Omental fat pad (tissue), 4 donors: ENCODE measurements at places on chromosomes 1 and 21.
A peak's percentile ranks its signal among the peaks of the same experiment; 100 is the strongest.

GRCh38 chr1:151711044-151711800 lies 5.4 kb downstream of the CELF3 start:
- DNase-seq: no peak

- DNase-seq: no peak
Measured at GRCh38 chr1:227748496-227749182, 13.4 kb downstream of the SNAP47 start.

DNA sequence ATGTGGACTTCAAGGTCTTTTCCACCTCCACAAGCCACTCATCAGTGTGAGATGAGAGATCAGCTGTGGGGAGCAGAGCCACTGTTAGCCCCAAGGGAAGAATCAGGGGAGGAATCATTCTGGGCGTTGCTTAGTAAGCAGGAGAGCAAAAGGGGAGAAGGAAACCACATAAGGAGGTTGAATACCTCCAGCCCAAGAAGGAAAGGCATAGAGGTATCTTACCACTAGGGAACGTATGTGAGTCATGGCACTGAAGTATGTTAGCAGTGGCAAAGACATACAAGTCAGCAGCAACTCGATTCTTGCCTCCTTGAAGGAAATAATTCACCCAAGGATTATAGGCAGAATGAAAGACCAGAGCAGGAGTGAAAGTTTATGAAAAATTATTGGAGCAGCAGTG lies 31.6 kb upstream of the SLC5A9 start:
- no peak for DNase-seq

DNA sequence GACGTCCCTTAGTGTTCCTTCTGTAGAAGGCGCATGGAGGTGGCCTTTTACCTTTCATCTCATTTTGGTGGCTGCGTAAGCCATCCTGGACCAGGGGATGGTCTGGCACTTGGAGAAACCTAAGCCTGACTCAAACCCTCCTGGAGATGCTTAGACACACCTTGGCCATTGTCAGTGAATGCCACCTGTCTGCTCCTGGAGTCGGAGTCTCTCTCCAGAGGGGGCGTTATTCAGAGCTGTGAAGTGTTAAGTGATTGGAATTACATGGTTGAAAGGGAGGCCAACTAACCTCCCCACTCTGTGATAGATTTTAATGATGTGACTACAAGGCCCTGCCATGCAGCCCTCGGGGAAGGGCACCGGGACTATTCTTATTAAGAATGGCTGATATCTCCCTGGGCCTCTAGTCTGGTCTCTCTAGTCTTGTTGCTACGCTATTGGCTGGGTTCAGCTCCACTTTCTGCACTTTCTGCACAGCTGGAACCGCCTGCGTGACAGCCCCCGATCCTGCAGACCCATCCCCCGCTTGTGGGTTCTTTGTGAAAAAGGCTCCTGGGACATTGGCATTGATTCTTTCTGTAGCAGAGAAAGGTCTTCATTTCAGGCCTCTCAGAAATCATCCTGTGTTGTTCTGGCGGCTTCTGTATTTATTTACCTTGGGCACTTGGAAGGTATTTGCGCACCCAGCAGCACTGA lies 4.2 kb downstream of the RASSF5 start:
- no peak for DNase-seq

- DNase-seq: no peak
Measured at GRCh38 chr1:44407430-44408211, 2.6 kb downstream of the RNF220 start.

GRCh38 chr1:10324627-10325026 lies 74.2 kb upstream of the PGD start:
- DNase-seq: no peak

GRCh38 chr1:218462587-218462986 lies 117.5 kb downstream of the TGFB2 start:
- DNase-seq: no peak

DNA sequence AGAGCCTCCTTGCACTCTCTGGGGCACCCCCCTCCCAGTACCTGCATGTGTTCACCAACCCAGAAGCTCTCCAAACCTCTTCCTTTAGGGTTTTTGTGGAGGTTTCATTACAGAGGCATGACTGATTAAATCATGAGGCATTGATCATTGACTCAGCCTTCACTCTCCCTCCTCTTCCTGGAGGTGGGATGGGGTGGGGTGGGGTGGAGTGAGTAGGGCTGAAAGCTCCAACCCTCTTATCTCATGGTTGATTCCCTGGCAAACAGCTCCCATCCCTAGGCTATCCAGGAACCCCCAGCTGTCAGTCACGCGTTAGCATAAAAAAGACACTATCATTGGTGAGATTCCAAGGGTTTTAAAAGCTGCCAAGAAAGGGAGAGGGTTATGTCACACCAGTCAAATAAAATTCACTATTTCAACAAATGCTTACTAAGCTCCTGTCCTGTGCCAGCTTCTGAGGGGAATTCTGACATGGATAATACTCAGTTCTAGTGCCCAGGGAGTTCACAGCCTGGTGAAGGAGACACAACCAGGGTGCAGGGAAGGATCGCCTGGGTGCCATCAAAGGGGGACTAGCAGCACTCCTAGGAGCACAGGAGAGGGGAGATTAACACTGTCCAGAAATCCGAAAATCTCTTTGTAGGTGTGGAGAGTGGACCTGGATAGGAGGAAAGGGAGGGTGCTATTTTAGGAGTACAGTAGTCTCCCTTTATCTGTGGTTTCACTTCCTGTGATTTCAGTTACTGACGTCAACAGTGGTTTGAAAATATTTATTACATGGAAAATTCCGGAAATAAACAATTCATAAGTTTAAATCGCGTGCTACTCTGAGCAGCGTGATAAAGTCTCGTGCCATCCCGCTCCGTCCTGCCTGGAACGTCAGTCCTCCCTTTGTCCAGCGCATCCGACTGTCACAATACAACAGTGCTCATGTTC lies 6.8 kb upstream of the IL24 start:
- no peak for DNase-seq

- DNase-seq: no peak
Measured at GRCh38 chr1:42815941-42816584, 859 bp upstream of the ERMAP start.

DNA sequence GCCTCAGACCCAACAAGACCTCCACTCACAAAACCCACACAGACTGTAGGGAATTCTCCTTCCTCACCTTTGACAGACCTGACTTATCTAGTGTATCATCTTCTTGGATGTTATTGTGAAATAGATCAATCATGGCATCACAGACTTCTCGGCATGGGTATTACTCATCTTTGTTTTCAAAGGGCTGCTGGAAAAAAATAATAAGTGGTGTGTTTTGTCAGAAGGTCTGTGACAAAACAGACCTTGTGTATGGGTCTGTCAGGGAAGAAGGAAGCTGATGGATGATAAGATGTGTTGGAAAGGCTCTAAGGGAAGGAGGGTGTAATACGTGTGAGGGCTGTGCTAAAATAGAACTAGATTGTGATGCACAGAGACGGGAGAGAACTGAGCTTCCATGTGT lies 13.9 kb upstream of the S100A7 start:
- no peak for DNase-seq

- DNase-seq: no peak
Measured at GRCh38 chr1:119952496-119952895, 56.2 kb upstream of the ADAM30 start.

- no peak for DNase-seq
Measured at GRCh38 chr21:34864370-34865149, 184.5 kb downstream of the RUNX1 start.

DNA sequence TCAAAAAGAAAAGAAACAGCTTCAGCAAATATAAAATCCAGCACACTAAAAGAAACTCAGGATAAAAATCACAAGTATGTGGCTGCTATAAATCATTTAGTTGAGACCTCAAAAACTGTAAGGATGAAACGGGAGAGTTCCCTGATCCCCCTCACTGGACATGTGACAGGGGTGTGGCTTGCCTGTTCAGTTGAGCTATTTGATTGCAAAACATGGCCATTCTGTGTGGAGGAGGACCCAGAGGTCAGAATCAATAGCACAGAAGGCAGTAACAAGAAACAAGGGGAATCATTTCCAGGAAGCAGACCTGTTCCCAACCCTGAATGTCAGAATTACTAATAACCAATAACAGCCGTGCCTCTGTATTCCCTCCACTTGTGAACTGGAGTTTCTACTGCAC lies 27.9 kb downstream of the RBM11 start:
- DNase-seq: no peak

GRCh38 chr1:50985094-50985493 lies 15.0 kb downstream of the CDKN2C start:
- DNase-seq: no peak

- no peak for DNase-seq
Measured at GRCh38 chr1:193520472-193520871, 334.1 kb upstream of the B3GALT2 start.

- DNase-seq: peak; percentile 73
Measured at GRCh38 chr1:33433509-33434362, 2.8 kb upstream of the PHC2 start.

DNA sequence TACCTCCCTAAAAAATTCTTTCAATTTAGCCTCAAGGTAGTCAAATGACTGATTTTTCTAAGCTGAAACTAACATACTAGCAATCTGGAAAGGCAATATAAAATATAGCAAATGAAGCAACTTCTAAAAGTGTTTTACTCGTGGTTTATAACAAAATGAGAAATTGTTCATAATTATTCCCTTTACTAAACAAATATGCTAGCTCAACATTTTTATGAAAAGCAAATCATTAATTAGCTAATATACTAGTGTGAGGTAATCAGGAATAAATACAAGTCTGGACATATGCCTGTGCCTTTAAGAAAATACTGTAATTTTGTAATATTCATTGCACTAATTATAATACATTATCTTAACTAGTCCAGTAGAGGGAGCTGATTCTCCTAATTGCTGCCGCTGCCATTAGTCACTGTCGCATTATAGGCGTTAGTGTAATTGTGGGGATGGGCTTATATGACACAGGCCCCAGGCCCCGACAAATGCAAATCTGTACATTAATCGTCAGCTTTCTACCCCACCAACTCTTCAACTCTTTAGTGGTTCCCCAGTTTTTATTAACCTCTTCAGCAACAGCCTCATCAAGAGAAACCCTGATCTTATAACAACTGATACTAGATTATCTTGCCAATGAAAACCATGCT lies 160.9 kb downstream of the GABPA start:
- no peak for DNase-seq

DNA sequence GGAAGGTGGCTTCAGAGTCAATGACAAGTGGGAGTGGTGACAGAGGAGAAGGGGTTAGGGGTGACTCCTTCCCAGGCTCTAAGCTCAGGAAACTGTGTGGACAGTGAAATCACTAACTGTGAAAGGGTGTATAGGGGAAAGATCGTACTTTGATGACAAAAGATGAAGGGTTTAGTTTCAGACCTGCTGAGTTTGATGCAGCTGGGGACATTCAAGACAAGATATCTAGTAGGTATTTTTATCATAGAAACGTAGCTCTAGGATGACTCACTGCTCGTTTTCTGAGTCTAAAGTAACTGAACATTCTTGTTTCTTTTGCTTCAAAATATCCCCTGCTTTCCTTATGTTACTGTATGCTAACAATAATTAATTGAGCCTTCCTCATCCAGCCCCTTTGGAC lies 149.0 kb downstream of the PCP4 start:
- DNase-seq: no peak

DNA sequence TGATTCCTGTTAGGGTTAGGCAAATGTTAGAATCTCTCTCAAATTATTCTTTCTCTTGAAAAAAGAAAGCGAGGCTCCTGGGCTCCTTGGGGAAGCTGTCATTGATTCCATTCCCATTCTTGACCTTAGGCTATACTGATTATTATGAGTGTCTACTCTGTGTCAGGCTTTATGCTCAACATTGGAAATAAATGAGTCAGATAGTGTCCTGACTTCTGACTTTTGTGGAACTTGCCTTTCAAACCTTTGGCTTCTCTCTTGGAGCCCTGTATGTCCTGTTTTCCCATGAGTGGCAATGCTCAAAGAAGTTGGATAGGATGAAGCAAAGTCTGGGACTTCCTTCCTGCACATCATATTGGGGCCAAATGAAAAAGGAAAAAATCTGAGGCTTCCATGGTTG lies 11.6 kb downstream of the AGO1 start:
- DNase-seq: no peak

GRCh38 chr1:37034121-37035013 lies at the start of gene GRIK3:
TSS of gene GRIK3 (minus strand) at chr1:37034515. CDS start at chr1:37034108, 407 bp downstream.
- no peak for DNase-seq

DNA sequence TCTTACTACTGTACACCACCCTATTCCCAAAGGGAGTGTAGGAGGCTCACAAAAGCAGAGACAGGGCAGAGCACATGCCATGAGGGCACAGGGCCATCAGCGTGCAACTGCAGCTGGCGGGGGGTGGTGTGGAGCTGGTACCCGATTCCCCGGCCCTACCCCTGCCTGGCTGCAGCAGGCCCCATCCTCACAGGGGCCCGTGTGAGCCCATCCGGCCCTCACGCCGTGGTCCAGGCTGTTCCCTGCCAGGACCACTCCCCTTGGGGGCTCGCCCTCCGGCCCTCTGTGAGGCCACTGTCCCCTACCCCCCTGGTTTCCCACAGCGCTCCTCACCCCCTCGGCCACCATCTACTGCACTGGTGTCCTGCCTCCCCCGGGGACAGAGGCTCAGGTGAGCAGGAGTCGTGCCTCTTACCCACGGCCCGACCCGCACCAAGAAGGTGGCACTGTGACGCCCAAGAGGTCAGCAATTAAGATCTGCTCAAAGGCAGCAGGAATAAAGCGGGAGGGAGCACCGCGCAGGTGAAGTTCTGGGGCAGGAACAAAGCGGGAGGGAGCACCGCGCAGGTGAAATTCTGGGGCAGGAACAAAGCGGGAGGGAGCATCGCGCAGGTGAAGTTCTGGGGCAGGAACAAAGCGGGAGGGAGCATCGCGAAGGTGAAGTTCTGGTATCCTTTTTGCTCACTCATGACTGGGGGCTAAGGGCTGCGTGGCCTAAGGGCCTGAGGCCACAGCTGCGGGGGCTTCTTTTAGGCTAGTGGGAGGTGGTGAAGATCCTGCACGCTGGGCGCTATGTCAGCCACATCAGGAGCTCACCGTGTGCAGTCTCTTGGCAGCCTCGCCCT lies 3.9 kb downstream of the POFUT2 start:
- no peak for DNase-seq

- no peak for DNase-seq
Measured at GRCh38 chr1:22412932-22413727, 38.5 kb upstream of the ZBTB40 start.

GRCh38 chr1:41245659-41246058 lies 3.6 kb upstream of the SCMH1 start:
- DNase-seq: no peak

- DNase-seq: no peak
Measured at GRCh38 chr1:187390215-187390818, 561.6 kb downstream of the PLA2G4A start.

- DNase-seq: no peak
Measured at GRCh38 chr1:5721634-5722215, 270.5 kb downstream of the NPHP4 start.

GRCh38 chr1:55916907-55917306 lies 662.5 kb downstream of the PLPP3 start:
- no peak for DNase-seq

- no peak for DNase-seq
Measured at GRCh38 chr1:198437332-198437731, 103.1 kb downstream of the ATP6V1G3 start.

GRCh38 chr1:235588916-235589515 lies 60.6 kb downstream of the GNG4 start:
- DNase-seq: no peak

DNA sequence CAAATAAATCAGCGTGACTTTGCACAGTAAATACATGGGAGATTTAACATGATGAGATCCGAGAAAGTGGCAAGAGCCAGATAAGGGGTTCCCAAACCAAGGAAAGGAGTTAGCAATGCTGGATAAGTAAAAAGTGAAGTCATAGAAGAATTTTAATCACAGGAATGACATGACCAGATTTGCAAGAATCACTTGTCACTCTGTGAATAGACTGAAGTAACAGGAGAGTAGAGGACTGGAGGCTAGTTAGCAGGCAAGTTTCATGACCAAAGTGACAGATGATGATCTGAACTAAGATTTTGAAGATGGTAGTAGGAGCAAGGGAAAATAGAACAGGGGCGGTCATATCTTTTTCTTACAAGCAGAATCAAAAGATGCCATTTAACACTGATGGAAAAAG lies 8.4 kb downstream of the CFH start:
- no peak for DNase-seq
